Esophagus squamous epithelium (tissue), 5 donors: ENCODE measurements at places on chromosomes 3 and 15.

- no peak for DNase-seq
Observed at GRCh38 chr3:73365756-73366397, 258.9 kb downstream of the PDZRN3 start.

- no peak for DNase-seq
Observed at GRCh38 chr3:159726231-159726964, 262.2 kb upstream of the IL12A start.

DNA sequence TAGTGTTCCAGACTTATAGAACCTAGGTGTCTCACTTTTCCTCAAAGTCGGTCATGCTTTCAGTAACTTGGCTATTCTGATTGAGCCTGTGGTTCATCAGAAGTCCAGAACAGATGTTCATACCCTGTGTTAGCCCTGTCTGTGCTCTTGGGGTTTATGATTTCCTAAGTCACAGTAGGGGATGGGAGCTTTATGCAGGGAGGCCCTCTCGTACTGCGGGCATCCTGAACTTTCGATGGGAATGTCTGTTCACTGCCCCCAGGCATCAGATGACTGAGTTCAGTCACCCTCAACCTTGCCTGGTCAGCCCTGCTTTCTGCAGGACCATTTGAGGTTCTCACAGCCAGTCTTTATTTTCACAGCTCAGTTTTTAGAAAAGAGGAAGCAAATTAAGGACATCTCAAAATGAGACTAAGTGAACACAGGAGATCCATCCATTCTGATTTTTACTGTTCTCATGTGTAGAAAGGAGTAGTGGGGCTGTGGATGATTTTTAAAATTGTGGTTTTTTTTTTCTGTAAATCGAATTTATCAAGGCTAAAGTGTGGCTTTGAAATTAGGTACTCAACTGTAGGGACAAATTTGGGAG, 71.3 kb downstream of the CMTM8 start:
- no peak for DNase-seq

- DNase-seq: no peak
Observed at GRCh38 chr3:189202106-189202505, 30.3 kb downstream of the TPRG1 start.

GRCh38 chr3:49703443-49703927, 14.1 kb downstream of the RNF123 start:
- no peak for DNase-seq

DNA sequence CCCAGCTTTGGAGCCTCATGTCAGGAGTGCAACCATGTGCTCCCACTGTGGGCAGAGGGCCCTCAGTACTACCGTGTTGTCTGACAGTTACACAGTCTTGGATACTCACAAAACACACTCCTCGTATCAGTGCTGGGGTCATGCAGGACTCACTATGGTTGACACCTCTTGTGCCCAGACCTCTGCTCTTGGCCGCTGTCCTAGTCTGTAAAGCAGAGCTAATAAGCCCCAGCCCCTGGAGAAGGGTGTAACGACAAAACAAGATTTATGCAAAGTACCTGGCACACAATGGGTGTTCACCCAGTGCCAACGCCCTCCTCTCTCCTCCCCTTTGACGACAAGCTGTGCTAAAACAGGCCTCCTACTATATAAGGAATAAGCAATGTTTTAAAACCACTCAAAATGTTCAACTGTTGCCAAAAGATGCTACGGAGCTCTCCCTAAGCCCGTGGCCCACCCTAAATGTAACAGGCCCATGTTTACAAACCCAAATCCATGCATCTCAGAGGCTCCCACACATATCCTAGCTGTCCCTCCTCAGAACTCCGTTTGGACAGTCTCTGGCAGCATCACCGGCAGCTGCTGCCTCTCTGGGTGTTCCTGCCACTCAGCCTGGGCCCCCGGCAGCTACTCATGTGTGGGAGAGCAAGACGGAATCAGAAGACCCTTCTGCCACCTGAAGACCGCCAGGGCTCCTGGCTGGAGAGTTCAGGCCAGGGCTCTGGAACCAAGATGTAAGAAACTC, 65.8 kb downstream of the MRPL46 start:
- no peak for DNase-seq
